NK-92 treated with Interleukin-12 subunit alpha and Interleukin-12 subunit beta, amount 100 ng/mL, for 24 hours (cell line): ENCODE measurements at places on chromosomes 2 and 18.

DNA sequence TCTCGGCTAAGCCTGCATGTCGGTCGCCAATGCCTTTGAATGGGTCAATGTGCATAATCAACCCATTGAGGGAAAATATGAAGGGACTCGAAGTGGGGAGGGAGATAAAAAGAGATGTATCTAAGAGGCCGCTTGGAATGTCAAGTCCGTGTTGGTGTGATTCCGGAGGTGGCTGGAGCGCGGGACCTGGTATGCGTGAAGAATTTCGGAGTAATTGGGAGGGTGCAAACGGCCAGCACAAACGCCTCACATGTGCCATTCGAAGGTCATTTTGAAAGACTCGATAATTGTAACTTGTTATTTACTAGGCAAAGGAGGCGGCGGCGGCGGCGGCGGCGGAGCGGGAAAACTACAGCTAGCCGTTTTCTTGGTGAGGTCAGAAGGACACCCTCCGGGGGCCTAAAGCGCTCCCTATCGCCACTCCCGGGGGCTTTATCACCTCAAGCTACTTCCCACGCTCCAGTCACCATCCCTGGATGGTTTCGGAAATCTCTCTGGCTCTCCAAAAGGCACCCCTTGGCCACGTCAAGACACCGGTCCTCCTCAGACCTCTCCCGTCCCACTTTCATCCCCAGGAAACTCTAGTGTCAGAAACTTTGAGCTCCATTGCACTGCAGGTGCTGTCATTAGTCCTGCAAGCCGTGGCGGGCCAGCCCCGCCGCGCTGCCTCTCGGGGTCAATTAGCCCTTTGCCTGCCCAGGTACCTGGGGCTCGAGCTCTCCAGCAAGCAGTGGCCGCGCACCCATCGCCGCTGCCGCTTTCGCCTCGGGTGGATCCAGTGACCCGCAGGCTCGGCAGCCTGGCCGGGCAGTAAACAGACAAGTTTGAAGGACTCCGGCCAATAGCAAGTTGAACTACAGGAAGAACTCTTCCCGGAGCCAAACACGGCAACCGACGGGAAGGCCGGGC, 1.5 kb downstream of the ERBB4 start:
- DNase-seq: no peak

- no peak for DNase-seq
Measured at GRCh38 chr2:112942654-112943002, 31.7 kb downstream of the IL37 start.

DNA sequence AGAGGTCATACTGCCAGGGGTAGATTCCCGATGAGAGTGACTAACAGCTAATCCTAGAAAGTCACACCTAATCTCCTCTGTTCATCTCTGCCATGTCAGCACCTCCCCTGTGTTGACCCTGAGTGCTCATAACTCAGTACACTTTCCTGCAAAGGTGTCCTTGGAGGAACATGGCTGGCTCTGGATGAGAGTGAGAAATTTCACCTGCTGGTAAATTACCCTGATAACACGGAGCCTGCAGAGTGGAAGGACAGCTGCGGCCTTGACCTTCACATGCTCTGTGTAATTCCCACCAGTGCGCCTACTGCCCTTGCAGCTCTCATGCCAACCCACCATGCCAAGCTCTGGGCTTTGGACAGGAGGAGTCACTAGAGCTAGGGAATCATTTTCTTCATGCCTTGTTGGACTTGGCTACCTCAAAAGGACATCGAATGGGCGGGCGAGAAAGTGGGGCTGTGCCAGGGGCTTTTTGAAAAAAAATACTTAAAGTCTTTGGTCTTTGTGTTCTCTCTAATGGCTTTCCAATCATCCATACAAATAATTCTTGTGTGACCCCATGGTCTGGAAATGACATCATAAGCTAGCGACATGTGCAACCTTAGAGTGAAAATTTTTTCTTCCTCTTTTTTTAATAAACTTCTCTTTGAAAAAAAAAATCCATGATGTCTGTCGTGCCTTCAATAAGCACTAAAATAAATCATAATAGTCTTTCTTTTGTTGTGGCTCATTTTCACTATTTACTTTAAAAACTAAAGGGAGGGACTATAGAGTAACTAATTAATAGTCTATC, 319.9 kb downstream of the MYCN start:
- DNase-seq: no peak

DNA sequence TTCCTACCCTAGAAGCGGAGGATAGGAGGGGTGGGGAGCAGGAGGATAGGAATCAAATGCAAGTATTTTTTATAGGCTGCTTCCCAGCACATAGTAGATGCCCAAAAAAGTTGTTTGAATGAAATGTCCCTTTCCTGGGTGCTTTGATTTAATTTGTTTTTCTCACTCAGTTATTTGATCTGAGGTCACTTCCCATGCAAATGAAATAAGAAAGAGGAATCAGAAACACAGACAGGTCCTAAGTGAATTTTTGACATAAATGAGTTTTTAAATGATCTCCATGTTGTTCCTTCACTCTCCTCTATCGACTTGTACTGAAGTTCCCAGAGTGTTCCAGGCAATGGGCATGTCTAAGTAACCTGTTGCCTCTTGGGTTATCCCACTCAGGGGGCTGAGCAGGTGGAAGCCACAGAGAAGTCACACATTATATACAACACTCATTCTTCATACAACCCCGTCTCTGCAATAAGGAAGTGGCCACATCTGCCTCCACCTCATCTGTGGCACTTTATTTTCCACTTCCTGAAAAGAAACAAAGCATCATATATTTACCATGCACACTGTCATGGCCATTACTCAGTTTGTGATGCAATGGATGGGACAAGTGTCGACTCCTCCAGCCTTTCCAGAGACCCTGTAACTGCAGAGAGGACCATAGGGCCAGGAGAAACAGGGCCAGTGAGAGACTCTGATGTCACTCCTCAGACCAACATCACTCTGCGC, 81.9 kb upstream of the ZNF397 start:
- DNase-seq: no peak

- DNase-seq: no peak
Measured at GRCh38 chr2:9885036-9885684, 41.9 kb downstream of the TAF1B start.

DNA sequence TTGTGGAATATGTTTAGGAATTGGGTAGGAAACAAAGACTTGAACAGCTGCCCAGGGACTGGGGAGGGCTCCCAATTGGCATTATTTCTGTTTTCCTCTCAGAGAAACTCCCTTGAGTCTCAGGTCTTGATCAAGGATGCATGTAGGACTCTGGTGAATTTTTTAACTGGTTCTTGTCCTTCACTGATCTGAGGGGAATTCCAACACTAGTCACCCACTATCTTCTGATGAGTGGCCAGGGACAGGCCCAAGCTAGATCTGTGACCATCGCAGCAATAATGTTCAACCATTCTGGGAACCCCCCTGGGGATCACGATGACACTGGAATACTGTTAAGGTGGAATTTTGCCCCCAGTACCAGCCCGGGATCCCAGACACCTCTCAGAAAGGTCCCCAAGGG, 132.0 kb downstream of the SH3BP4 start:
- no peak for DNase-seq

DNA sequence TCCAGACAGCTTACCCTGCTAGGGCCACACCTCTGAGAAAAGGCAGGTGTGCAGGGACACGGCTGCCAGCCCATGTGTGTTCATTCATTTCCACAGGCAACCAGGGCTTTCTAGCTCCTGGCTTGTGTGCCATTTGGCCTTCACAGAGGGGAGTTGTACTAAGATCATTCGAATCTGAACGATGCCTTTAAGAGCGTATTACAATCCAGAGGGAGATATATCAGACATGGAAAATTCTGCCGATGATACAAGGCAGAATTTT, 64.2 kb upstream of the OTOF start:
- DNase-seq: no peak

- no peak for DNase-seq
Measured at GRCh38 chr2:194380011-194380410, 1277.0 kb upstream of the SLC39A10 start.

- no peak for DNase-seq
Measured at GRCh38 chr2:219059375-219059724, 1.4 kb downstream of the IHH start.

DNA sequence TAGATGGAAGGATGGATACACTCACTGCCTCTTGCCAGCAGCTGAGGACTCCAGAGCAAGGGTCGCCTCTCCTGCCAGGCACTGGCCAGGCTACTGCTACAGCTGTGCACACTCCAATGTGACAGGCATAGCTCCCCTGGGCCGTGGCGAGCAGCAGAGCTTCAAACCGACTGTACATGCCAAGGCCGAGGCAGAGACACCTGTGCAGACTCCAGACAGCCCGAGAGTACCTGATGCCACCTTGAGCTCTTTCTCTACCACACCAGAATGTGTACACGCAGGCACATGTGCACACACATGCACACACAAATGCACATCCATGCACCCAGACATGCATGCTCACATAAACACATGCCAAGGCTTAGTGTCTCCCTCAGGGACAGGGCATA, 508.3 kb upstream of the MYT1L start:
- DNase-seq: no peak

DNA sequence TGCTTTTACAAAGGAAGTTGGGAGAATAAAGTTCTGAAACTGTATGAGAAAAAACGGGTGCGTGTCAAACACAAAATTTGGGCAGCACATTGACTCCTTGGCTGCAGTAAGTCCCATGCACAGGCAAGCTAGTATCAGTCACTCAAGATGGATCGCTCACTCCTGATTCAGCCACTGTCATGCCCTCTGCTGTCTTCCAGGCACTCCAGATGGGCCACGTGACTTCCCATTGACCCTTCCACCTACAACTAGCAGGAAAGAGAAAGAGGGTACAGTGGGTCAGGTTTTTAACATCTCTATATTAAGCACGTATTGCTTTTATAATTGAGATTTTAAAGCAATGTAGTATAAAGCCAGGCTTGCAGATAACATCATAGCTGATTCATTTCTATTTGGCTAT, 8.6 kb downstream of the ARHGEF33 start:
- no peak for DNase-seq

- DNase-seq: no peak
Measured at GRCh38 chr18:25167612-25168410, 184.2 kb downstream of the ZNF521 start.

- DNase-seq: no peak
Measured at GRCh38 chr18:23772327-23773024, 83.2 kb downstream of the LAMA3 start.

- DNase-seq: no peak
Measured at GRCh38 chr2:64371727-64372126, 82.2 kb upstream of the LGALSL start.

- no peak for DNase-seq
Measured at GRCh38 chr2:148031152-148031551, 10.3 kb downstream of the MBD5 start.

DNA sequence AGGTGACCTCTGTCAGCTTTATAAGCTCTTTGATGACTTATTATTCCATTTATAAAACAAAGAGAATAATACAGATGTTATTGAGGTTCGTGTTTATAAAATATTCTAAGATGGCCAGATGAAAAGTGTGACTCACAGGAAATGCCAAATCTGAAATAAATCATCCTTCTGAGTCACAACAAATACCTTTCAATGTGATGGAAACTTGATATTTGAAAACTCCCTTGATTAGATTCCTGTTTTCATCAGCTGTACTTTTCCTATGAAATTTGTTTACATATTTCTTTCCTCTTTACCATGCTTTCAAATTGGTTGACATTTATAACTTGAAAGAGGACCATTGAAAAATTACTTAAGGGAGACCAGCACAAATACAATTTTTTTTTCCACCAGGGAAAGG, 30.6 kb upstream of the PPP1R1C start:
- DNase-seq: no peak

DNA sequence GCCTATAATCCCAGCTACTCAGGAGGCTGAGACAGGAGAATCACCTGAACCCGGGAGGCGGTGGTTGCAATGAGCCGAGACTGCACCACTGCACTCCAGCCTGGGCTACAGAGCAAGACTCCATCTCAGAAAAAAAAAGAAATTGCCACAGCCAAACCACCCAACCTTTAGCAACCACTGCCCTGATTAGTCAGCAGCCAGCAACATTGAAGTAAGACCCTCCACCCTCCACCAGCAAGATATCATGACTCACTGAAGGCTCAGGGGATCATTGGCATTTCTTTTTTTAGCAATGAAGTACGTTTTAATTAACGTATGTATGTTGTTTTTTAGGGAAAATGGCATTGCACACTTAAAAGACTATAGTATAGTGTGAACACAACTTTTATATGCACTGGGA, 349.1 kb upstream of the ACVR2A start:
- no peak for DNase-seq

DNA sequence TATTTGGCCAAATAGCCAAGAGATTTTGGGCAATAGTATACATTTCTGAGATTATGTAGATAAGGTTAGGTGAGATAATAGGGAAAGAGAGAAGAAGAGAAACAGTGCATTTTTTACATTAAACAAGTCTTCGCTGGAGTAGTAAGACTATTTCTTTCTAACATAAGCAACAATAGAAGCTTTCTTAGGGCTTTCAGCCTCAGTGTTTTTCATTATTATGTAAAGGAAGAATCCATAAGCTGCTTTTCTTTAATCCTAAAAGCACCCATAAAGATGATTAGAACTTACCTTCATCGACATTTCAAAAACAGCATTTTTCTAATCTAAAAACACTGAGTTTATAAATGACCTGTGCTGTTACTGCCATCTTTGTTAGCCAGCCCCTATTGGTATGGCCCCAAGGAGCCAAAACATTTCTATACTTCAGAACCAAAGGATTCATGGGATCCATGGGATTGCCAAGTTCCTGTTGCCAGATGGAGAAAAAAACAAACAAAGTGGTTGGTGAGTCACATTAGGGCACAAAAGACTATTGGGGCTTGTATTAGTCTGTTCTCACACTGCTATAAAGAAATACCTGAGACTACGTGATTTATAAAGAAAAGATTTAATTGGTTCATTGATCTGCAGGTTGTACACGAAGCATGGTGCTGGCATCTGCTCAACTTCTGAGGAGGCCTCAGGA, 88.2 kb downstream of the SCG2 start:
- no peak for DNase-seq

- DNase-seq: no peak
Measured at GRCh38 chr2:30425326-30425725, 21.7 kb upstream of the LCLAT1 start.

DNA sequence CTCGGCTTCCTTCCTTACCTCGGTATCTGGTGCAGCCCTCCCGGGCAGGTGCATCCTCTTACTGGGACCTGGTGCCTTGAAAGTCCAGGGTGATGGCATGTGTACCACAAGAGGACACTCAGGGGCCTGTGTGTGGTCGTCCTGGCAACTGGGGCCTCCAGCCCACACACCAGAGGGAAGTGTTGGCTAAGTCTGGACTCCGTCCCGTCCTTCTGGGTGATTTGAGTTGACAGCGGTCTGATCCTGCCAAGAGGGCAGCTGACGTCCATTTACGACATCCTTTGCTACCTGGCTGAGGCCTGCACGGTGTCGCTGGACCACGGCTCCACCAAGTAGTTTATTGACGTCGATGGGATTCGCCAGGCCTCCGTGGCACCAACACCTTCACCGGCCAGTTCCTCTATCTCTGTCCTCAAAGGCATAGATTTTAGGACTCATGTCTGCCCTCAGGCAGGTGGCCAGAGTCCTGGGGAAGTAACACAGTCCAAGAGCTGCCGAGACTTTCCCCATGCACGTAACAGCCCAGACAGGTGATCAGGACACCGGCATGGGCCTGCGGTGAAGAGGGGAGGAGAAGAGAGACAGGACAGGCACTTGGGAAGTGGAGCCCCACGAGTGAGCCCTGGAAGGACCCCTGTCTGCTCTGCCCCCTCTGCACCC, 186.0 kb upstream of the HDAC4 start:
- no peak for DNase-seq

- no peak for DNase-seq
Measured at GRCh38 chr2:72103161-72103560, 44.5 kb downstream of the CYP26B1 start.

GRCh38 chr2:161090411-161090810, 69.8 kb upstream of the TANK start:
- DNase-seq: no peak

- DNase-seq: no peak
Measured at GRCh38 chr18:6960656-6961055, 156.9 kb downstream of the LAMA1 start.

- DNase-seq: no peak
Measured at GRCh38 chr2:150110548-150110947, 376.9 kb downstream of the RND3 start.
